SJSA1 (cell line): ENCODE measurements at places on chromosomes 6 and 20. TPM values are rescaled to one million over a fixed set of nuclear protein-coding genes. Genes with fewer than 3 reads are reported as not detected.

MLIP gene
- not detected in 2 replicates for total RNA-seq

CPNE5 gene
- 0.08 TPM in 1 of 2 replicates, not detected in the other for total RNA-seq

MUC21 gene
- total RNA-seq = not detected in 2 replicates

NKX2-4 gene
- total RNA-seq = 21.4 and 23.9 TPM in 2 replicates

DNA sequence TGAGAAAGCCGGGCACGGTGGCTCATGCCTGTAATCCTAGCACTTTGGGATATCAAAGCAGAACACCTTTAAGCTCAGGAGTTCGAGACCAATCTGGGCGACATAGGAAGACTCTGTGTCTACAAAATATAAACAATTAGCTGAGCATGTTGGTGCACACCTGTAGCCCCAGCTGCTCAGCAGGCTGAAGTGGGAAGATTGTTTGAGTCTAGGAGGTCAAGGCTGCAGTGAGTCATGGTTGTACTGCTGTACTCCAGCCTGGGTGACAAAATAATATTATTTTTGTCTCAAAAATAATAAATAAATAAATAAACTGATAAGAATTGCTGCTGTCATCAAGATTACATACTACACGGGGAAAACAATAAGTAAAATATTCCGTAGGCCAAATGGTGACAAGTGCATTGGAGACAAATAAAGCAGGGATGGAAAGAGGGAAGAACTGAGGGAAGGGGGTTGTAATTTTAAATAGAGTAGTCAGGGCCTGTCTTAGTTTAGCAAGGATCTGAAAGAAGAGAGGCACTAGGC, 14.0 kb upstream of the TOP1 start:
- no peak for DNase-seq

- DNase-seq = no peak
Observed at GRCh38 chr6:80094017-80094416, 12.5 kb upstream of the BCKDHB start.

GRCh38 chr6:46788791-46789190, 4.4 kb upstream of the MEP1A start:
- DNase-seq = no peak

GRCh38 chr6:154345811-154346210, 10.8 kb downstream of the IPCEF1 start:
- peak; percentile 67 for DNase-seq

- DNase-seq = no peak
Observed at GRCh38 chr6:44779130-44779826, 391.8 kb downstream of the CDC5L start.

GRCh38 chr6:130717657-130718056, 109.5 kb upstream of the SMLR1 start:
- no peak for DNase-seq

DNA sequence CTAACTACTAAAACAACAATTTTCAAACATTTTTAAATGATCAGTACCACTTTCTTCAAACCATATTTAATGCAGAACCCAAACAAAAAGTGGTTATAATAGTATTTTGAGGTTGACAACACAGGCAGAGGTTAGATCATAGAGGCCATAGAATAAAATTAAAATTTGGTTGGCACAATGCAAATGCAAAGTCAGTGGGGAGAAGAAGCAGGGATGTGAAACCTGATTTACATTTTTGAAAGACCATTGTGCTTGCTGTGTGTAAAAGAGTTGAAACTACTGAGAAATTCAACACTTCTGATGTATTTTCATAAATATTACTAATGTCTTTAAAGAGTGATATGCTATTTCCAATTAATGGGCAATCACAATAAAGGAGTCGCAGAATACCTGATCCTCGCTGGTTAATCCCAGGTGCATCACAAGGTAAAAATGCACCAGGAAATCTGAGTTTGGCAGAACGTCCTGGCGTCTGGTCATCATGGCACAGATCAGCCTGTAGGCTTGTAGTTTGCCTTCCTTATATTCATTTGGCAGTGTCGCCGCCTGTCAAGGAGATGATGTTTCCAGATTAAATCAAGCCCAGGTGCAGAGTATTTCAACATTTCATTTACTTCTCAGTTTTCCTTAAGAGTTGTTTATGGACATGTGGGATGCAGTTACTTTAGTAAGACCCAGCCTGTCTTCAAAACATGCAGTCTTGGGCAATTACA, 141.2 kb downstream of the RALGAPA2 start:
- no peak for DNase-seq

DNA sequence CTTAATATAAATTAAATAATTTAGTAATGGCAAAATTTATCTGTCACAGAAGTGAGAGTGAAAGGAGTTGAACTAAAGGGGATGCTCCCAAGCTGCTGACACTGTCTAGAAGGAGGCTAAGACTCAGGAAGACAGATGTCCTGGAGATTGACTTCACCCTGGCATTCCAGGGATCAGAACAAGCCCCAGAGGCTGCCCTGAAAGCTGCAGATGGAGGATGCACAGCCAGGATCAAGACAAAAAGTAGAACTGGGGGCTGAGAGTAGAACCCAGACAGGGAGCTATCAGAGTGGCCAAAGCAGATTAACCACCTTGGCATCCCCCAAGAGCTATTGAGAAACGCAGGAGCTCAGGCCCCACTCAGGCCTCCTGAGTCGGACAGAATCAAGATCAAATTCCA, 189.2 kb upstream of the PLCB4 start:
- no peak for DNase-seq

DNA sequence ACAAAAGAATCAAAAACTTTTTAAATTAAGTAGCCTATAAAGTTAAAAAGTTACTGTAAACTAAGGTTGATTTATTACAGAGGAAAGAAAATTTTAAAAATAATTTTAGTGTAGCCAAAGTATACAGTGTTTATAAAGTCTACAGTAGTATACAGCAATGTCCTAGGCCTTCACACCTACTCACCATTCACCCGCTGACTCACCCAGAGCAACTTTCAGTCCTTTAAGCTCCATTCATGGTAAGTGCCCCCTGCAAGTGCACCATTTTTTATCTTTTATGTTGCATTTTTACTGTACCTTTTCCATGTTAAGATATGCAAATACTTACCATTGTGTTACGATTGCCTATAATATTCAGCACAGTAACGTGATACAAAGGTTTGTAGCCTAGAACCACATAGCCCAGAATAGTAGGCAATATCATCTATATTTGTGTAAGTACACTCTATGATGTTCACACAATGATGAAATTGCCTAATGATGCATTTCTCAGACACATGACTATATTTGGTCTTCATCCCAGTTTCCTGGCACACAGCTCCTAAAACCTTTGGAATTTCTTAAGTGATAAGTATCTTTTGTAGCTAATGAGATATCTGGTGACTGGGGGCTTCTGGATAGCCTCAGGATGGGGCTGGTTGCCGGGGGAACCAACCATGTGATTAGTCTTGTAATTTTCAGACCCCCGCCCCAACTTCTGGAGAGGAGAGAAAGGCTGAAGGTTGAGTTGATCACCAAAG, 111.0 kb downstream of the MRPL14 start:
- DNase-seq = no peak

DNA sequence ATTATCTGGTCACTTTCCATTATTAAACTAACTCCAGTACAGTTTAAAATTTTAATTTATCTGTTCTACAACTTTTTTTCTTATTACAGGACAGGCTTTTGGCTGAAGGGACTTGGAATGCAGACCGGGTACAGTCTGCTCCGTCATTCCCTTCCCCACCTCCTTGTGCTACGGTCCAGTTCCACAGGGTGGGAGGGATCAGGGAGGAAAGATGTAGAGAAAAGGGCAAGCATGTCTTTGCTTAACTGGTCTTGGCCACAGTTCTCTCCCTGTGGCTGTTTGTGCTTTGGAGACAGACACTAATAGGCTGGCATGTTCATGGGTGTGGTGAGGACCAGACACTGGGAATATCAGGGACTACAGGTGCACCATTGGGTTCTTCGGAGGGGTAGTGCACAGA, 12.1 kb upstream of the RGS17 start:
- DNase-seq = no peak

GRCh38 chr6:124854338-124854922, 107.8 kb upstream of the RNF217 start:
- no peak for DNase-seq

- DNase-seq = no peak
Observed at GRCh38 chr6:151038616-151039015, 173.1 kb downstream of the MTHFD1L start.

DNA sequence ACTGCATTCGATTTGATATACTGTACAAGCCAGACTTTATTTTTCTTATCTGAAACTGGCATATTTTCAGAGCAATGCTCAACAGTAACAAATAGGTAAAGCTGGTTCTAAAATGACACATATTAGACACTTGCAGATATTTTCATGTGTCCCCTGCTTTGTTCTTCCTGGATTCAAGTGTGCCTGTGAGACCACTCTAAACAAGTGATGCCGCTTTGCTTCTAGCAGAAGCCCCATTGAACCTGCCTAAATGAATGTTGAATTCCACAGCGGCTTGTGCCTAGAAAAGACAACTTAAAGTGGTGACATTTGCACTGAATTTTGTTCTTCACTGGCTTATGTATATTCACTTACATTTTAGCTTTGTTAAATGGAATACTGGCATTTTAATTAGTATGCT, 115.7 kb downstream of the AKAP7 start:
- no peak for DNase-seq

GRCh38 chr6:63663147-63663955, 27.7 kb downstream of the PHF3 start:
- no peak for DNase-seq

DNA sequence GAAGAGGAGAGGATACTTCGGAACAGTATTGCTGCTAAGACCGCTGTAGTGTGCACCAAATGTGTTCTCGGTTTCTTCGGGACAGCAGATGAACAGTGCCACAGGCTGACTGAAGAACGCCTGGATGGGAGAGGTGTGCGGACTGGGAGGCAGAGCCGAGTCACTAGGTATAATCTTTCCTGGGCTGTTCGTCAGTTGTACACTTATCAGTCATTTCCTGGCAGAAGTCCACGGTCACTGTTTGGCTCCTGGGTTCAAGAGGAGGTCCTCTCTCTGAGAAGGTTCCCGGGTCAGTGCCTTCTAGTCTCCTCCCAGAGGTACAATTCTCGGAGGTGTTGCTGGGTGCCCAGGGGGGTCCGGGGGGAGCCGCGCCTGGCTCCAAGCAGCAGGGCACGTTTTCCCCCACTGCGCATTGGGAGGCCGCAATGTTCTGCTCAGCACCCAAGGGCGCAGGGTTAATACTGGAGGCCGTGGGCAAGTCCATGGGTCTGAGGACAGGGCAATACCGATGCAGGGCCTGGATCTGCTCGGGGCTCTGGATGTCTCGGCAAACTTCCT, 38.1 kb downstream of the GJA10 start:
- no peak for DNase-seq

DNA sequence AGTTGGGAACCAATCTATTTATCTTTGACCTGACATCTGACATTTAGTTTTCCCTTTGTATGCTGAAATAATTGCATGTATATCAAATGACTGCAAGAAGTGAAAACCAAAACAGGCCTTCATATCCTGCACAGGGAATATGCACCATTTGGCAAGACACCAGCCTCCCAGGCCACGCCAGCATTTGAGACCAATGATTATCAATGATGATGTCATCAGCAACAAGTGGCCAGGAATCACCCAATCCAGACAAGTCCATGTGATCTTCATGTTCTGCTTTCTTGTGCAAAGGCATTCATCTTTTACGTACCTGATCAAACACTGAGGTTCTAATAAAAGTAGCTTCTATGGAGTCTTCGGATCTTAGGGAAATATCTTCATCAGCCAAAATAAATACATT, 107.4 kb upstream of the TENT5A start:
- DNase-seq = no peak

GRCh38 chr20:52047811-52048764, 143.5 kb downstream of the ZFP64 start:
- peak; percentile 68 for DNase-seq

DNA sequence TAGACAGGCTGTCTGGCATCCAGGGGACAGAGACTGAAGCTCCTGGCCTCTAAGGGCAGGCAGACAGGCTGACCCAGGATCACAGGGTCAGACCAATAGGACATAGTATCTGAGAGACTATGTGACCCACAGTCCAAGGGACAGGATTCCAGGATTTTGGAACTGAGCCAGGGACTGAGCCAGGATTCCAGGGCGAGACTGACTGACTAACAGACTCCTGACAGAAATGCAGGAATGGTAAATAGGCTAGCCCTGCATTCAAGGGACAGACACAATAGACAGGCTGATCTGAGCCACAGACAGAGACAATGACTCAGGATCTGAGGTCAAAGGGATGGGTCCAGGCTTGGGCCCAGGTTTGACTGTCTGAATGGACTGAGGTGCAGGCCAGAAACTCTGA, 19.8 kb downstream of the XKR7 start:
- peak; percentile 59 for DNase-seq

- DNase-seq = no peak
Observed at GRCh38 chr20:939606-940005, 23.5 kb upstream of the ANGPT4 start.

GRCh38 chr20:20373091-20373571, 5.2 kb downstream of the INSM1 start:
- no peak for DNase-seq

DNA sequence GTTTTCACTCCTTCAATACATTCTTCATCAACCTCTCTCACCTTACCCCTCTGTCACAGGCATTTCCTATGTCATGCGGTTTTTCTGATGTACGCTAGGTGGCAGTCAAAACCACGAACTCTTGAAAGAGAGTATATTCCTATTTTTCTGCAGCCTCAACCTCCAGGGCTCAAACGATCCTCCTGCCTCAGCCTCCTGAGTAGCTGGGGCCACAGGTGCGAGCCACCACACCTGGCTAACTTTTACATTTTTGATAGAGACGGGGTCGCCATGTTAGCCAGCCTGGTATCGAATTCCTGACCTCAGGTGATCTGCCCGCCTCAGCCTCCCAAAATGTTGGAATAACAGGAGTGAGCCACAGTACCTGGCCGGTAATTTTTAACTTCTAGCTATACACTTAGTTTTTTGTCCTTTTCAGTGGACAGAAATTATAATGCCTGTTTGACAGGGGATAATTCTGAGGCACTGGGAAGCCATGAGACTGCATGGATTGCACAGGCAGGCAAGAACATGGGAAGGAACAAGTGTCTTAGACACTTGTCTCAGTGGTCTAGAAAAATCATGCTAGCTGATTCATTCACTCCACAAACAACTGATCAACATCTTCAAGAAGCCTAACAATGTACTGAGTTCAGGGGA, 22.5 kb upstream of the HFE start:
- DNase-seq = peak; percentile 38

DNA sequence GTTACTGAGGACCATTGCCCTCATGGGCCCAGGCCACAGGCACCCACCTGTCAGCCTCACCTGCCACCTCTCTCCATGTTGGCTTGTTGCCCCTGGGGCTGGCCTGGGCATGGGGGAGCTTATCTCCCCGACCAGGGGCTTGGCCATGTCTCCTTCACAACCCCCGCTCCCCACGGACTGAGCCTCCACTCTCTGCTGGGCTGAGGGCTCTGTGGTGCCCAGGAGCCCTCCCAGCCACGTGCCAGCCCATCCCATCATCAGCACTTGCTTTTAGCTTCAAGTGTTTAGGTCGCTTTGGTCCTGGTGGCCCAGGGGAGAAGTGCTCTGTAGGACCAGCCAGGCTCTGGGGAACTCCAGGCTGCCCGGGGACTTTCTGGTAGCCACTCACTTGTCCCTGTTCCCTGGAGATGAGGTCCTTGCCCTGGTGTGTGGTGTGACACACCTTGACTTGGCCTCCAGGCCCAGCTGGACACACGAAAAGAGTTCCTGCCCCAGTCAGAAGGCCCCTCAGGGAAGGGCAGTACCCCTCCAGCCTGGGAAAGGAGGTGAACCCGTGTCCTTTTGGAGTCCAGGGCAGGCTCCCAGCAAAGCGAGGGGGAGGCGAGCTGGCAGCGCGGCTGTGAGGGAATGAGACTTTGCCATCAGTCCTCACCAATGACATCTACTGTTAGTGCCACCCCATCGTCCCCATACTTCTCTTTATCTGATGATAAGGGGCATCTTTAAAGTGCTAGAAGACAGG, 352.6 kb downstream of the ZFAND3 start:
- no peak for DNase-seq

- no peak for DNase-seq
Observed at GRCh38 chr6:65719101-65719500, 12.1 kb upstream of the EYS start.
